Hypothalamus (tissue), 51 donors: ENCODE measurements at places on chromosomes 1 and 21.

DNA sequence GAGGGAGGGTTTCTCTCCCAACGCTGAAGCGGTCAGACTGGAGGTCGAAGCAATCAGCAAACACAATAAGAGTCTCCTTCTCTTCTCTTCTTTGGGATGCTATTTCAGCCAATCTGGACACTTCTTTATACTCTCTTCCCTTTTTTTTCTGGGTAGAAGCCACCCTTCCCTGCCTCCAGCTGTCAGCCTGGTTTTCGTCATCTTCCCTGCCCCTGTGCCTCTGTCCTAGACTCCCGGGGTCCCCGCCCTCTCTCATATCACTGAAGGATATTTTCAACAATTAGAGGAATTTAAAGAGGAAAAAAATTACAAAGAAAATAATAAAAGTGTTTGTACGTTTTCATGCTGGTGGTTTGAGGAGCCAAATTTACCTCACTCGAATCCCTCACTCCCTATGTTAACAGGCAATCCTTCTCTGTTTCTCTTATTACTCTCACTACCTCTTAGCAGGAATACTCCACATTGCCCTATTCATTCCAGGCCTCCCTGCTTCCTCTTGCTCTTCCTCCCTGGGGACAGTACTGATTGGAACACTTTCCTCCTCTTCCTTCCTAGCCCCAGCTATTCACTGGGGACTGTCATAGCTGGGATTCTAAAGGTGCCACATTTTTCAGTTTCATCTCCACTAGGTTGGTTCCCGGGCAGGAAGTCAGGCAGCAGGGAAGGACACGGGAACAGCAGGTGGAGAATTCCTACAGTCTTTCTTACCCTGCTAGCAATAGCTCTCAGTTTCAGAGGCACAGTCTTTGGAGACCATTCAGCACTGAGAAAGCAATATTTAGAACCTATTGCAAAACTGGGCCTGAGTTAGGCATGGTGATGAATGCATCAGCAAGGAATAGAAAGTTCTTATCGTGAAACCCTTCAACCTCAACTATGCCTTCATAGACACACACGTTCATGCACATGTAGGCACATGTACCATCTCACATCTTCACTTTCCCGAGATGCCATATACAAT lies 288.0 kb downstream of the PBX1 start:
- no peak for DNase-seq

- DNase-seq, result no peak
Measured at GRCh38 chr1:93447481-93448291, at the start of gene FNBP1L. TSS of gene FNBP1L (plus strand) at chr1:93448118. CDS start at chr1:93448282, 164 bp downstream.

GRCh38 chr1:101136271-101136670 lies 100.5 kb upstream of the S1PR1 start:
- no peak for DNase-seq

DNA sequence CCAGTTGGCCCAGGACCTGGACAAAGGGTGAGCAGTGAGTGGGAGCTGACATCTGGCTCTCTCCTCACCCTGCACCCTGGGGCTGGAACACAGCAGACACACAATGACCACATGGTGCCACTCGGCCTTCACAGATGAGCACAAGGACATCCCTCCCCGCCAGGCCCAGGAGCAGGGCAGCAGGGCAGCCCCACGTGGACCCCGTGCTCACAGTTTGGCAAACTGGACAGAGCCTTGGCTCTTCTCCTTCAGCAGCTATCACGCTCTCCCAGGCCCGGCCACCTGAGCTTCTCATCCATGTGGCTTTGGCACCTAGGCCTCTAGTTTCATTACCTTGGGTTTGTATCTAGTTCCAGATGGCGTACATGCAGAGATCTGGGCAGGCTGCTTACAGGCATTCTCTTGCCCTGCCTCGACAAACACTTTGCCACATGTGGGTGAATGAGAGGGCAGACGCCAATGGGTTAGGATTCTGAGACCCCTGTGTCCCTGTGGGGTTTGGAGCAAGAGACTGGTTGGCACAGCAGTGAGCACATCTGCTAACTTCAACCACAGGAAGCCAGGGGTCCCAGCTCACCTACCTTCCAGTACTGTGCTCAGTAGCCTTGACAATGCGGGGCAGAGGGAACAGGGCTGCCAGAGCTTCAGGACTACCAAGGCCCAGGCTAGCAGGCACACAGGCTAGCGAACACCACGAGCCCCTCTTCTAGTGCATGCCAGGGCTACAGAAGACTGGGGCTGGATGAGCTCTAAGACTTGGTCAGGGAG lies 3.4 kb upstream of the PTPRF start:
- DNase-seq, result no peak

DNA sequence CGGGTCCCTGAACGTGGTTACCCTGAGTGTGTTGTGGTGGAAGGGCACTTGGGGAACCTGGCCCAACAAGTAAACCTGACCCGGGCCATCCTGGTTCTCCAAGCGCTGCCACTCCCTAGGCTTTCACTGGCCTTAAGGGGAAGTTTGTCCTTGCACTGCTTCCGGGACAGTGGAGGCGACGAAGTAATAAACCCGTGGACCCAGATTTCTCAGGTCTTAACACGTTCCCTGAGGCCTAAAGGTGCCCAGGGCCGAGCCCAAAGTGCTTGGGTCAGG lies 261 bp upstream of the CCDC24 start:
- DNase-seq, result no peak

DNA sequence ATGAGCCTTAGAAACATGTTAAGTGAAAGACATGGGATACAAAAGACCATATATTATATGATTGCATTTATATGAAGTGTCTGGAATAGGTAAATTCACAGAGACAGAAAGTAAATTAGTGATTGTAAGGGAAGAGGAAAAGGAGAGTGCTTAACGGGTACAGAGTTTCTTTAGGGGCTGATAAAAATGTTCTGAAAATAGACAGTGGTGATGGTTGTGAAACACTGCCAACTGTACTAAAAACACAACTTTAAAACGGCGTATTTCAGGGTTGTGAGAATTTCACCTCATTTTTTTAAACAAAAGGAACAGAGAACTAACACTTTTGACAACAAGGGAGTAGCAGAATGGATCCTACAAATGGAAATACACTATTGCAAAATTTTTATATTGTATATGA lies 13.4 kb downstream of the COP1 start:
- DNase-seq, result no peak

GRCh38 chr1:242318140-242318539 lies 206.4 kb downstream of the PLD5 start:
- DNase-seq, result no peak

DNA sequence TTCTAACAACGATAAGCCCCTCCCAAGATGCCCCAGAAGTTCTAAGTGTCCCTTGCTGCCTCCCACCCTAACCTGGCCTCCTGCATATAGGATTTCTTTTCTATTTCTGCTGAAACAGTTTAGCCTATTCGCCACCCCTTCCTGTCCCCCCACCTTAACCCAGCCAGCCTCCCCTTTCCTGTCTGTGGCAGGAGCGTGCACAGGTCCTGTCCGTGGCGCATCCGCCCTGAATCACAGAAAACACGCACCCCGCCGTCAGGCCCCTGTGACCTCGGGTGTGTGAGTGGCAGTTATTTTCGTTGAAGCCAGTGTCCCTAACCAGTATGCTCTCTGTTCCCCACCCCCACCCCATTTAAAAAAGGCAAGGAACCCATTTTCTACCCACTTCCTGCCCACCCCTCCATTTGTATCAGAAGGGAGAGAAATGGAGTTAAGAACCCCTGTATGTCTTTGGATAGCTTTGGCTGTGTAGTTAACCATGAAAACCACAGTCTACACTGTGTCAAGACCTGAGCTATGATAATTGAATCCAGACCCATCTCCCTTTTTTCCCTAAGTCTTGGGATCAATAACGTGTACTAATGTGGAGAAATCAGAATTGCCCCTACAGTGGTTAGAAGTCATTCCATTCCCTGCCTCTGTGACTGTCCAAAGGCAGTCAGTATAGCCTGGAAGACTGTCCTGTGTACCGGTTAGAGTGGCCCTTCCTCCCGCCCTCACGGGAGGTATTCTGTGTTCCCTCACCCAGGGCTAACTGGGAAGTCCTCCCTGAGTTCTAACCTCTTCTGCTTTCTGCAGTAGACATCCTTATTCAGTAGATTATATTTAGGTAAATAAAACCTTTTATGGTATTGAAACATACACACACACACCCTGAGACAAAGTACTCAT lies 1.8 kb downstream of the PLEKHO1 start:
- DNase-seq, result no peak

GRCh38 chr1:239511875-239512274 lies 125.5 kb downstream of the CHRM3 start:
- no peak for DNase-seq

- DNase-seq, result no peak
Measured at GRCh38 chr1:168287237-168287664, 6.6 kb downstream of the TBX19 start.

GRCh38 chr1:45922813-45923212 lies 119.4 kb downstream of the MAST2 start:
- no peak for DNase-seq

DNA sequence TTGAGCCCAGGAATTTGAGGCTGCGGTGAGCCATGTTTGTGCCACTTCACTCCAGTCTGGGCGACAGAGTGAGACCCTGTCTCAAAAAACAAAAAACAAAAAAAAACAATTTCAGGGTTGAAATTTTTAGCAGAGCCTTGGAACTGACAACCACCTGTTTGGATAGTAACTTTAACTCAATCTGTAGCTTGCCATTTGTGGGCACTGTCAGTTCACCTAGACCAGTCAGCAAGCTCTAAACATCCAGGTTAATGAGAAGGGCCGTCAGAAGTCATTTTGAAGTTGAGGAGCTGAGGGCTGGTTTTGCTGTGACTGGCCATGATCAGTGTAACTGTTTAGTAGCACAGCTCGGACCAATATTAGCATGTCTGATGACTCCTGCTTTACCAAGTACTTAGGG lies 8.4 kb downstream of the TRAPPC10 start:
- DNase-seq, result no peak

DNA sequence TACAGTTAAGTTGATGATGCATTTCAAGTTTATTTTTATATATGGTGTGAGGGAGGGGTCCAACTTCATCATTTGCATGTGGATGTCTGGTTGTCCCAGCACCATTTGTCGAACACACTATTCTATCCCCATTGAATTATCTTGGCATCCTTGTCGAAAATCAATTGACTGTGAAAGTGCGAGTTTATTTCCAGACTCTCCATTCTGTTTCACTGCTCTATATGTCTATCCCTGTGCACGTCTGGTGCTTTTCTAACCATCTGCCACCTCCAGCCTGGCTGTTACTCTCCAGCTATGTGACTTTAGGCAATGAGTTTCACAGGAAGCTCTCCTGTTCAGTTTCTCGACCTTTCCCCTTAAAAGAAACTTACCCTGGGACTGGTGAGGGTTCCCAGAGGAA lies 137.1 kb upstream of the KLHDC7A start:
- no peak for DNase-seq

DNA sequence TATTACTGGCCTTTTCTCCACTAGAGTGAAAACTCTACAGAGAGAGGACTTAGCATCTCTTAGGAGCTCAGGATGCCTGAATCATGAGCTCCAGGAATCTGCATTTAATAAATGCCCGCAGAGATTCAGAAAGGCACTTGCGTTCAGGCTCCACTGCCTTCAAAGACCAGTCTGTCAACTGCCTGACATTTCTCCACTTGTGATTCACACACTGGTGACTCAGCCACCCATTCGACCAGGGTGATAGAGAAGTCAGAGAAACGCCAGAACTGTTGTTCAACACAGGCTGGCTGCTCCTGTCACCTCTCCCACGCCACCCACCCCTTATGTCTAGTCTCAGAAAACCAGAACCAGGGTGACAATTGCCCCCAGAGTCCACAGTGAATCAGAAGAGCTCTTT lies 26.9 kb upstream of the LBR start:
- DNase-seq, result no peak

DNA sequence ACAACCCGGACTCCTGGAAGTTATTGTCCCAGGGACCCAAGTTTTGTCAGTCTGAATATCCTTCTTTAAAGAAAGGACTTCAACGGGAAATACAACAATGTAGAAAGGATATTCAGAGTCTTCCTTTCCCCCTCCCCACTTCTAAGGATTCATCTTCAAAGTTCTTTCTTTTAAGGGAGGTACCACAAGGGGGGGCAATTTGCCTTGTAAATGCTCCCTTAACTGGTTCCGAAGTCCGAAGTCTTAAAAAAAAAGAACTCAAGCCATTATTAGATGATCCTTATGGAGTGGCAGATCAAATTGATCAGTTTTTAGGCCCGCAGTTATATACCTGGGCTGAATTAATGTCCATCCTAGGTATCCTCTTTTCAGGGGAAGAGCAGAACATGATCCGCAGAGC lies 47.0 kb downstream of the SERINC2 start:
- no peak for DNase-seq

GRCh38 chr1:29322861-29323585 lies 86.7 kb downstream of the PTPRU start:
- DNase-seq, result no peak

DNA sequence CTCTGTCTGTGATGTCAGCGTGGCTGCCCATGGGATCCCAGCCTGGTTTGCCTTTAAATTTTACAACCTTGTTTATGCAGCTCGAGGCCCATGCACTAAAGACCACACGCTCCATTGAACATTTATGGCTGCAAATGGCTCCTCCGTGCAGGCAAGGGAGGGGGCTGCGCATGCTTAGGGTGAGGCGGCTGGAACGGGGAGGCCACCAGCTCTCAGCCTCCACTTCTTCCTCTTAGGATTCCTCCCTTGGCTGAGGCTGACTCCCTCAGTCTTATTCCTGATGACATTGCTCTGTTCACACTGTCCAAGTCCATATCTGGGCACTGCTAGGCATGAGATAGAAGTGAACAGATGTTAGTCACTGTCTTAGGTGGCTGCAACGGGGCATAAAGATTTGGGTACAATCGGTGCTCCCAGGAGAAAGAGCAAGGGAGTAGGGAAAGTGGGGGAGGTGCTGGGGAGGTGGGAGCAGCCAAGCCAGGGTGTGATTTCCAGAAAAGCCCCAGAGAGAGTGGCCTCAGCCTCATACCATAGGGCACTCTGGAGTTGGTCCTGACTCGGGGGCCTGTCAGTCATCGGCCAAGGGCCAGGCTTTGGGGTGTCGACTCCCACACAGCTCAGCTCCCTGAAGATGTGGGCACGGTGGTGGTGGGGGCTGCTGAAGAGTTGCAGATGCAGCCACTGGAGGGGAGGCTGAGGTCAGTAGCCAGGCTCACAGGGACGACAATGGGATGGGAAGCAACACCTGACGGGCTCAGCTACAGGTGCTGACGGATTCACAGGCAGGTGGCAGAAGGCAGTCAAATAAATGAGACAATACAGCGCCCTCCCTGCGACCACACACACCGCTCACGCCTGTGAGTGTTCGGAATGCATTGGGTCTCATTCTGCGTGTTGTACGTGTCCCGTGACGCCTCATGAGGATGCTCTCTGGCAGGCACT lies 37.3 kb upstream of the ACTL8 start:
- no peak for DNase-seq

GRCh38 chr21:42198929-42199867 lies 19.7 kb upstream of the ABCG1 start:
- no peak for DNase-seq
